ENCODE measurements at places on chromosomes 13 and 19. TPM values are rescaled to one million over a fixed set of nuclear protein-coding genes. Genes with fewer than 3 reads are reported as not detected.

GRCh38 chr13:57631596-57632275, at the start of gene PCDH17:
Gene PCDH17, plus strand, starts transcription at chr13:57631744. Its CDS starts 803 bp downstream, at chr13:57632547.
- DNase-seq = peak; percentile 32
- H3K27ac ChIP-seq = peak within 1 kb of the TSS; percentile 73
- peaks cover 5% of the 10 kb centered on the region for H3K4me1 ChIP-seq
- no peaks in the 10 kb centered on the region for H3K27me3 ChIP-seq
- no peaks in the 10 kb centered on the region for H3K36me3 ChIP-seq

DNA sequence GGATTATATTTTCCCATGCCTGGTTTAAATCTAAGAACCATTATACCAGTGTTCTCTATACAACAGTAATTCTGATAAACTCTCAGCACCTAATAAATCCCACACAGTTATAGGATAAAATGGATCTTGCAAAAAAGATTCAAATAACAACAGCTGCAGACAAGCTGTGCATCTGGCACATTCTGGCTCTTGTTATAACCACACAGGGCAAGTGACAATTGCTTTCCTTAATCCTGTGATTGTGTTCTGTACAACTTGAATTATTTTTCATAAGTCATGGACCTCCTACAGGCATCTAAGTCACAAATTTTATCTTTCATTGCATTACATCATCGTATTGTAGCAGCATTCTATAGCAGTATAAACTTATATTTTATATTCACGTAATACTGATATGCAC, 948.3 kb downstream of the SLITRK1 start:
- no peak overlapping the region for H3K27ac ChIP-seq
- no peak for DNase-seq
- no peaks in the 10 kb centered on the region for H3K4me1 ChIP-seq
- no peak overlapping the region for H3K4me3 ChIP-seq
- H3K27me3 ChIP-seq = no peaks in the 10 kb centered on the region

GRCh38 chr13:109156181-109156935, 526.9 kb downstream of the MYO16 start:
- H3K36me3 ChIP-seq = no peaks in the 10 kb centered on the region
- peaks cover 4% of the 10 kb centered on the region for H3K4me1 ChIP-seq
- peak; percentile 34 for DNase-seq
- H3K27me3 ChIP-seq = peaks cover 10% of the 10 kb centered on the region

Gene CYTH2
- total RNA-seq = 37.1 TPM

Gene UBE2L5
- total RNA-seq = not detected

Gene FAM216B
- 0.14 TPM for total RNA-seq

DNA sequence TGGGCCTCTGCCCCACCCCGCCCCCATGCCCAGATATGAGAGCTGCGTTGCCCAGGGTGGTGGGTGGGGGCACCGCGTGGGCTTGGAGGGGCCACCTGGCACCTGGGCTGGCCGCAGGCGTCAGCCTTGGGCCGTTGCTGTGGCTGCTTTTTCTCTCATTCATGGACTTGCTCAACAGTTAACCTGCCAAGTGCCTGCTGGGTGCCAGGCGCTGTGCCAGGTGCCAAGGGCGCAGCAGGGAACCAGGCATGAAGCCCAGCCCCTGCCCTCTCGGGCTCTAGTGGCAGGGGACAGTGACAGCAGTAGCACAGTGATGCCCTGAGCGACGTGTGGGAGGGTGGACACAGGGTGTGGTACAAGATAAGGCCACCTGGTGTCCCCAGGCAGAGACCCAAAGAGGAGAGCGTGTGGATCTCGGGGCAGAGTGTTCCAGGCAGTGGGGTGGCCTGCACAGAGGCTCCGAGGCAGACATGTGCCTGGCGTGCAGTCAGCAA, 28.1 kb downstream of the DHX34 start:
- peaks cover 11% of the 10 kb centered on the region for H3K4me1 ChIP-seq
- no peak overlapping the region for H3K4me3 ChIP-seq

Gene LCP1
- total RNA-seq = 15.9 TPM

Gene ATP4A
- total RNA-seq = not detected

Gene FFAR2
- 0.37 TPM for total RNA-seq

GRCh38 chr13:70923863-70924752, 815.9 kb upstream of the KLHL1 start:
- H3K27me3 ChIP-seq = no peaks in the 10 kb centered on the region
- H3K36me3 ChIP-seq = no peaks in the 10 kb centered on the region
- no peak overlapping the region for H3K27ac ChIP-seq
- DNase-seq = no peak
- no peaks in the 10 kb centered on the region for H3K4me1 ChIP-seq

Gene CLEC11A
- 5.0 TPM for total RNA-seq

DNA sequence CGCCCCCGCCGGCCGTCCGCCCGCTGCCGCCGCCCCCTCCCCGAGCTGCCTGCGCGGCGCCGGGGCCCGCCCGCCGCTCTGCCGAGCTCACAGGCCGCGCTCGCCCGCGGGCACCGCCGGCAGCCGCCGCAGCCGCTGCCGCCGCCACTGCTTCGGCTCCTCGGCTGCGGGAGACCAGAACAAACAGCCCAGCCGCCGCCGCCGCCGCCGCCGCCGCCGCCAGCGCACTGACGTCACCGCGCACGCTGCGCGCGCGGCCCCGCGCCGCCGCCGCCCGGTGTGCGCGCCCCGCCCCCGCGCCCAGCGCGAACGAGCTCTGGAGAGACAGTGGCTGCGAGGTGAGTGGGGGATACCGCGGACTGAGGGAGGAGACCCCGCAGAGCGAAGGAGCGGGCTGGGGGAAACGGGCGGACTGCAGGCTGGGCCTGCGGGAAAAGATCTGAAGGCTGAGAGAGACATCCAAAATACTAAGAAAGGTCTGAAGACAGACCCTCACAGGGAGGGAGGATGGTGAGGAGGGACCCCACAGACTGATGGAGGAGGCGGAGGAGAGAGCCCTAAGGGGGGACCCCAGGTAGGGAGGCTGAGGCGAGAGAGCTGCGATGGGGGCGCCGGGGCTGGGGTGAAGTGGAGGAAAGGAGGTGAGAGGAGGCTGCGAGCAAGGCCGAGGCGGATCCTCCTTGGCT, at the start of gene BRD4:
Gene BRD4, minus strand, starts transcription at position 229 of the 686 bp plus-strand sequence. CDS start 59,440 bp downstream, outside the sequence.
- DNase-seq = peak; percentile 80
- no peaks in the 10 kb centered on the region for H3K36me3 ChIP-seq
- H3K27me3 ChIP-seq = no peaks in the 10 kb centered on the region
- H3K4me1 ChIP-seq = peaks cover 60% of the 10 kb centered on the region
- peak within 1 kb of the TSS; percentile 99 for H3K4me3 ChIP-seq

DNA sequence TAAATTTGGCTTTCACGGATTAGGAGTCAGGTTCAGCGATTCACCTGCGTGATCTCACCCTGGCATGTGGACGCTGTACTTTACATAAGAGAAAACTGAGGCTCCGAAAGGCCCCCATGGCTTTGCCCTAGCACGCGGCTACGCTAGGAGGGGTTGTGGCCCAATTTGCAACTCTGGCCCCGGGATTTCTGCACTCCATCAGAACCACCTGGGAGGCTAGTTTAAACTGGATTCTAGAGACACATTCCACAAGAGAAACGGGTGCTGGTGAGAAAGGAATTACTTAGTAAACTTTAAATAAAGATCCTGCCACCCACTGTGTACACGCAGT, 6.2 kb downstream of the BCL3 start:
- H3K4me1 ChIP-seq = peaks cover 67% of the 10 kb centered on the region
- DNase-seq = no peak
- peak overlapping the region; percentile 84 for H3K27ac ChIP-seq
- H3K27me3 ChIP-seq = no peaks in the 10 kb centered on the region
- peak overlapping the region; percentile 55 for H3K4me3 ChIP-seq

GRCh38 chr13:91134803-91135184, 212.7 kb upstream of the MIR17HG start:
- no peaks in the 10 kb centered on the region for H3K27me3 ChIP-seq
- H3K27ac ChIP-seq = no peak overlapping the region
- H3K36me3 ChIP-seq = no peaks in the 10 kb centered on the region

Gene PRTN3
- not detected for total RNA-seq

- peaks cover 21% of the 10 kb centered on the region for H3K4me1 ChIP-seq
- no peaks in the 10 kb centered on the region for H3K36me3 ChIP-seq
- DNase-seq = no peak
- H3K4me3 ChIP-seq = no peak overlapping the region
- H3K27me3 ChIP-seq = no peaks in the 10 kb centered on the region
These were observed 6.8 kb downstream of the CSNK1G2 start for GRCh38 chr19:1947651-1948209.

DNA sequence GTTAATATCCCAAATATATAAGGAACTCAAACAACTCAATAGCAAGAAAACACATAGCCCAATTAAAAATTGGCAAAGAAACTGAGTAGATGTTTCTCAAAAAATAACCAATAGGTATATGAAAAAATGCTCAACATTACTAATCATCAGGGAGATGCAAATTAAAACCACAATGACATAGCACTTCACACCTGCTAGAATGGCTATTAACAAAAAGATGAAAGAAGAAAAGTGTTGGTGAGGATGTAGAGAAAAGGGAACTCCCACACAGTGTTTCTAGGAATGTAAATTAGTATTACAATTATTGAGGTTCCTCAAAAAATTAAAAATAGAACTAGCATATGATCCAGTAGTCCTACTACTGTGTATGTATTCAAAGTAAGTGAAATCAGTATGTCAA, 1212.8 kb downstream of the DIAPH3 start:
- no peak overlapping the region for H3K27ac ChIP-seq
- H3K4me1 ChIP-seq = no peaks in the 10 kb centered on the region
- H3K4me3 ChIP-seq = no peak overlapping the region
- no peak for DNase-seq

Gene ZNF225
- total RNA-seq = 2.5 TPM

DNA sequence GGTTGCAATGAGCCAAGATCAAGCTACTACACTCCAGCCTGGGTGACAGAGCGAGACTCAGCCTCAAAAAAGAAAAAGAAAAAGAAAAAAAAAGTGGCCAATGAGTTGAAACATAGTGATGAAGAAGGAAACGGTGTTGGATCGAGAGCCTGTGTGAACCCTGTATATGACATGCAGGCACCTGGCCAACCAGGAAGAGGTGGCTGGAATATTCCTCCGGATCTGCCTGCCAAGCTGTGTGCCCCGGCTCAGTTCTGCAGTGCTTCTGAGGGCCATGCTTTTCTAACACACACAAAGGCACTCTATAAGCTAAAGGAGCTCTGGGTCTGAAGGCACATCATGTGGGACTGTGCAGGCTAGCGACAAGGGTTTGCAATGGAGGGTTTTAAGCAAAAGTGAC, 3.7 kb upstream of the ZNF444 start:
- no peaks in the 10 kb centered on the region for H3K27me3 ChIP-seq
- H3K4me3 ChIP-seq = no peak overlapping the region
- H3K4me1 ChIP-seq = peaks cover 15% of the 10 kb centered on the region
- DNase-seq = no peak
- no peaks in the 10 kb centered on the region for H3K36me3 ChIP-seq

GRCh38 chr13:27917121-27917947, 2.5 kb upstream of the PDX1 start:
- DNase-seq = no peak
- peaks cover 100% of the 10 kb centered on the region for H3K27me3 ChIP-seq
- H3K36me3 ChIP-seq = no peaks in the 10 kb centered on the region
- no peak overlapping the region for H3K27ac ChIP-seq
- peaks cover 26% of the 10 kb centered on the region for H3K4me1 ChIP-seq

DNA sequence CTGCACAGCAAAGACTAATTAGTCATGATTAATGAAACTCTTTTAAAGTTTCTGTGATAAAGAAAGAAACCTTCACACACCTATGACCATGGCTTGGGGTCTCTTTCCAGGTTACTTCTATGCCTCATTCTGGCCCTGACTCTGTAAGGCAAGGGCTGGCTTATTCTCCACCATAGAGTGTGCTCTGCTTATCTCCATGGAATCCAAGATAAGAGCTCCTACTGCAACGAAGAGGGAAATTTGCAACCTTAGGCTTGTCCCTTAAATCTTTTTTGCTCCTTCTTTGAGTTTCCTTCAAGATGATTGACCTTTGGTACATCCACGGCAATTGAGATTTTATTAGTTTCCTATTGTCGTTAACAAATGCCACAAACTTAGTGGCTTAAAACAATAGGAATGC, 239.9 kb downstream of the SPRY2 start:
- no peaks in the 10 kb centered on the region for H3K4me1 ChIP-seq
- no peak overlapping the region for H3K27ac ChIP-seq
- no peak for DNase-seq
- H3K36me3 ChIP-seq = no peaks in the 10 kb centered on the region

GRCh38 chr13:78040205-78040830, 121.7 kb upstream of the EDNRB start:
- H3K4me3 ChIP-seq = no peak overlapping the region
- no peaks in the 10 kb centered on the region for H3K4me1 ChIP-seq
- H3K27ac ChIP-seq = no peak overlapping the region
- H3K27me3 ChIP-seq = no peaks in the 10 kb centered on the region
- no peaks in the 10 kb centered on the region for H3K36me3 ChIP-seq

Gene PGLYRP1
- total RNA-seq = not detected

Gene ZNF431
- 18.3 TPM for total RNA-seq

DNA sequence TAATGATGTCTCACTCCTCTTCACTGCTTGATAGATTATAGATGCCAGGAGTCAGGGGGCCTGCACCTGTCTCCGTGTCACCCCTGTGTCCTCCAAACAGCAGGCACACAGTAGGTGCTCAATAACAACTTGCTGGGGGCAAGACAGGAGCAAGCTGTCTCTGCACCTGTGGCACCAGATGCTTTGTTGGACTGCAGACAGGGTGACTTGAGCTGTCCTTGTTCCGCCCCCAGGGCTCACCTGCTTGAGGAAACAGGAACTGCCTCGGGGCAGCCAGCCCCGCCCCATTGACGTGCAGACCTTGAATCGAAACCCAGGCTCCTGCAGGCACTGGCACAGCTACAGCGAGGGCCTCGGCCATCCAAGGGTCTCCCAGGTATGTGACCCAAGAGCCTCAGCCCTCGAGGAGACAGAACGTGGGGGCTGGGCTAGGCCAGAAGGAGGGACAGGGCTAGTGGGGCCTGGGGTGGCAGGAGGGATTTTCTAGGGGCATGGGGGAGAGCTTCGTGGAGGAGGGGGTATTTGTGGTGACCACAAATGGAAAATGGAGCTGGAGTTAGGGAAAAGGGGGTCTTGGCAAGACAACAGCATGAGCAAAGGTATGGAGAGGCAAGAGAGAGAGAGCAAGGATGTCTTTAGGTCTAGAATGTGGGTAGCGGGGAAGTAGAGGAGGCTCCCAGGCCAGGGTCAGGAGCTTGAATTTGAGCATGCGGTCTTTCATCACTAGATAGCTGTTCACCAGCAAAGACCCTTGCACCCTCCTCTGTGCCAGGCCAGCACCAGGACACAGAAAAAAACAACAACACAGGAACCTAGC, at the start of gene HSH2D:
Gene HSH2D, plus strand, starts transcription at position 287 of the 817 bp plus-strand sequence. CDS start 5,066 bp downstream, outside the sequence.
- DNase-seq = peak; percentile 30
- peak within 1 kb of the TSS; percentile 15 for H3K4me3 ChIP-seq
- peaks cover 11% of the 10 kb centered on the region for H3K27me3 ChIP-seq
- no peak within 1 kb of the TSS for H3K27ac ChIP-seq
- no peaks in the 10 kb centered on the region for H3K4me1 ChIP-seq

Gene NLRP11
- not detected for total RNA-seq

Gene ACP7
- total RNA-seq = not detected

Gene ATXN8OS
- not detected for total RNA-seq

DNA sequence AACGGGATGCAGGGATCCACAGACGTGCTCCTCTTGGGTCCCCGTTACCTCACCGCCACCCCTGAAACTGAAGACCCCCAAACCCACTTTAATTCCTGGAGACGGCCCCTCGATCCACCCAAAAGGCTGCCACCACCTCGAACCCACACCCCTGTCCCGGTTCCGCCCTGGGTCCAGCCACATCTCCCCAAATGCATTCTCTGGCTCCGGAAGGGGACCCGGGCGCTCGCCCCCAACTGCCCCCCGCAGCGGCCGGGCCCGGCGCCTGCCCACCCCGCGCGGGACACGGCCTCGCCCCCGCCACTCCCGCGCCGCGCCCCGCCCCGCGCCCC, 219 bp upstream of the FSTL3 start:
- H3K27ac ChIP-seq = peak overlapping the region; percentile 95
- DNase-seq = no peak
- no peaks in the 10 kb centered on the region for H3K36me3 ChIP-seq

Gene TMEM38A
- 17.6 TPM for total RNA-seq
